HFFc6 (cell line): ENCODE measurements at places on chromosomes 7 and 10. TPM values are rescaled to one million over a fixed set of nuclear protein-coding genes. Genes with fewer than 3 reads are reported as not detected.

CREB5 gene
- total RNA-seq = 0.39 to 0.90 TPM (median 0.67 TPM) in 3 replicates

KCNMA1 gene
- total RNA-seq = 94.0 to 194 TPM (median 156 TPM) in 3 replicates

GRCh38 chr7:88116235-88116795 lies 103.5 kb downstream of the SRI start:
- no peak for DNase-seq

DNA sequence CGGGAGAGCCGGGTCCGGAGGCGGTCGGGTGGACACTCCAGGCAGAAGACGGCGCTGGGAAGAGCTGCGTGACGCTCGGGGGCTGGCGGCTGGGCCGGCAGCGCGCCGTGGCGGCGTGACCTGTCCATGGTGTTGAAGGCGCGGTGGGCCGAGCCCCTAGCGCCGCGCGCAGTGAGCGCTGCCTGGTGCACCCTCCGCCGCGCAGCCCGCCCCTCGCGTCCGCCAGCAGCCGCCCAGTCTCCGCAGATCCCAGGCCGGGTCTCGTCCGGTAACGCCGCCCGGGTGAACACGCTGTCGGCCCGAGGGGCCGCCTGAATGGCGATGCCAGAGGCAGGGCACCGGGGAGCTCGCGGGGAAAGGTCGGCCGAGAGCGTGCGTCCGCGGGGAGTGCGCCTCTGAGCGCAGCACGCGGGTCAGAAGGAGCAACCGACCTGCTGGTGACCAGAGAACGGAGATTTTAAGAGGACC lies 657 bp upstream of the TMEM178B start:
- no peak for DNase-seq

GRCh38 chr10:130215151-130215930 lies 79.2 kb downstream of the GLRX3 start:
- no peak for DNase-seq
